Activated CD4-positive, alpha-beta memory T cell treated with anti-CD3 and anti-CD28 coated beads for 36 hours (primary cell): ENCODE measurements at places on chromosomes 4 and X.

DNA sequence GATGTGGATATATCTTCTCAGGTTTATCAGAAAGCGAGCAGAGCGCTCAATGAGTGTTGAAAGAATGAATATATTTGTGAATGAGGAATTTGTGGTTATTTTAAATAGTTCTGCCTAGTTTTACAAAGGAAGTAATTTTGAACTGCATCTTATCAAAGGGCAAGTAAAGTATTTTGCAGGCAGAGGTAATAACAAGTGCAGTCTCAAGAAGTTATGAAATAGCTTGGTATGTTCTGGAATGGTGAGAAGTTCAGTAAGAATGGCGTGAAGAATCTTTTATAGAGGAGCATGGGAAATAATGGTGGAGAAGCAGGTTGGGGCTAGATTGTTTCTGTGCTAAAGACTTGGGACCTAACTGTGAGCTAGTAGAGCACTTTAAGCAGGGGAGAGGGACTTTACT is 10.9 kb downstream of the TMA16 start:
- H3K4me3 ChIP-seq, result no peak overlapping the region
- peaks cover 23% of the 10 kb centered on the region for H3K36me3 ChIP-seq
- H3K27me3 ChIP-seq, result no peaks in the 10 kb centered on the region
- H3K27ac ChIP-seq, result no peak overlapping the region
- no peak for DNase-seq
- peaks cover 21% of the 10 kb centered on the region for H3K4me1 ChIP-seq

DNA sequence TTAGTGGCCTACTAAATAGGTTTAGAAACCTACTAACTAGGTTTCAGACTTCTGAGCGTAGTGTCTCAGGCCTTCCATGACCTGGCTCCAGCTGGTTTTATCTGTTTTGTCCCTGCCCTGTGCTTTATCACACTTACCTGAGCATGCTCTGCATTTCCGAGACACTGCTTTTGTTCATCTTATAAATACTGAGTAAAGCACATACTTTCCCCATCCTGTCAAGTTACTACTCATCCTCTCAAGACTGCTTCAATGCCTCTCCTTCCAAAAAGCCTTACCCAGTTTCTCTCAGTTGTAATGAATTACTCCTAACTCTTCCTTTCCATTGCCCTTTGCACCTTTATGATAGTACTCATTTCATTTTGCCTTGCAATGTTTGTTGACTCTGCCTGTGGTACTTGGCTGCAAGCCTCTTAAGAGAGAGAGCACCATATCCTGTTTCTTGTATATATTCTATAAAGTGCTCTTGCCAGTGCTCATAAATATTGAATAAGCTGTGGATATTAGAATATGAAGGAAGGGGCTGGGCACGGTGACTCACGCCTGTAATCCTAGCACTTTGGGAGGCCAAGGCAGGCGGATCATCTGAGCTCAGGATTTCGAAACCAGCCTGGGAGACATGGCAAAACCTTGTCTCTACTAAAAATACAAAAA is 34.4 kb downstream of the SLAIN2 start:
- peaks cover under 1% of the 10 kb centered on the region for H3K4me1 ChIP-seq
- peaks cover 5% of the 10 kb centered on the region for H3K36me3 ChIP-seq
- DNase-seq, result no peak
- H3K27me3 ChIP-seq, result no peaks in the 10 kb centered on the region

DNA sequence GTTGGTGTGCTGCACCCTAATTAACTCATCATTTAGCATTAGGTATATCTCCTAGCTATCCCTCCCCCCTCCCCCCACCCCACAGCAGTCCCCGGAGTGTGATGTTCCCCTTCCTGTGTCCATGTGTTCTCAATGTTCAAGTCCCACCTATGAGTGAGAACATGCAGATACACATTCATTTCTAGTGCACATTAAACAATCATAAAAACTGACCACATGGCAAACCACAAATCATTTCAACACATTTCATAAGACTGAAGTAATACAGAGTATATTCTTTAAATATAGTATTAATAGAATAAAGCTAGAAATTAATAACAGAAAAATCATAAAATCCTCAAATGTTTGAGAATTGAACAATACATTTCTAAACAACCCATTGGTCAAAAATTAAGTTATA is 34.1 kb downstream of the PRKG2 start:
- peaks cover 2% of the 10 kb centered on the region for H3K27me3 ChIP-seq
- no peak overlapping the region for H3K4me3 ChIP-seq
- H3K36me3 ChIP-seq, result no peaks in the 10 kb centered on the region
- H3K27ac ChIP-seq, result no peak overlapping the region
- no peak for DNase-seq

DNA sequence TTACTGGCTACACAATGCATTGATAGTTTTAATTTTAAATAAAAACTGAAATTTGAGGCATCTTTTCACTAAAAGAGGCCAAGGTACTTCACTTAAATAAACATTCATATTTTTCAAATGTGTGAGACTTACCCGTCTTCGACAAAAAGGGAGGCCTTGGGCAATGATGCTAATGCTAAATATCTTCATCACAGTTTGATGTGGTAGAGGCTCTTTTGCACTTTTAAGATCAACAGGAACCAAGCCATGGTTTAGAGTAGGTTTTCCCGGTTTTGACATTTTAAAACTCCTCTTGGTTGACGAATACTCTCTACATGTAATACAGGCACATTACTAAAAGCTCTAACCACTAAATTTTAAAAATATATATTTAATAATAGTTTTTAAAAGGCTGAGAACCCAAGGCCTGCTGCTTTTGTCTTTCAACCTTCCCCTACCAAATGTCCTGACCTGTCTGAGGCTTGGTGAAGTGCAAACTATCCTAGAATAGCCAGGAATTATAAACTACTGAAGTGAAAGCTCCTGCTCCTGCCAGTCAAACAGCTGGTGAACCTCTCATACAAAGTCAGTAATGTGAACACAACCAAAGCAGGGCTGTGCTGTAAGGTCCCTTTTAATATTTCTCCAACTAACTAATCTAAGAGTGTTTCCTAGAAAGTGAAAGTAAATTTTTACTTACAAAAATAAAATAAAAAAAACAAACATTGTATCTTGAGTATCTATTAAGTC is 153.7 kb downstream of the FBXW7 start:
- DNase-seq, result no peak
- no peaks in the 10 kb centered on the region for H3K36me3 ChIP-seq
- peaks cover 18% of the 10 kb centered on the region for H3K4me1 ChIP-seq
- peak overlapping the region; percentile 52 for H3K4me3 ChIP-seq
- peak overlapping the region; percentile 65 for H3K27ac ChIP-seq
- no peaks in the 10 kb centered on the region for H3K27me3 ChIP-seq

- H3K27ac ChIP-seq, result no peak overlapping the region
- no peaks in the 10 kb centered on the region for H3K36me3 ChIP-seq
Observed at GRCh38 chr4:100450449-100450848, 67.4 kb downstream of the EMCN start.

DNA sequence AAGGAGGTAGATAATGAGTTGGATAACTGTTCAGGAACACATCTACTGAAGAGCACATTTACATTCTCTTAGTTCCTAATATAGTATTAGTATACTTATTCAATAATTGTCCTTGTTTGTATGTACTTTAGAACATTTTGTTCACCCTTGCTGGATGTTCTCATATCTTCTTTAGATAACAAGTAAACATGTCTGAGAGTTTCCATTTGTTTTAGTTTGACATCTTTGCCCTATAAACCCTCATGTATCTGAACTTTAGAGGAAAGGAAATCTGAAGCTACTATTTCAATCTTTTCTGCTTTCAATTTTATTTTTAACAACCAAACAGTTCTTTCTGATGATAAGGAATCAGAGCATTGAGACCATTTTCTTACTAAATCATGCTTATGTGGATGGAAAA is 518.6 kb downstream of the RPA4 start:
- H3K4me1 ChIP-seq, result peaks cover 48% of the 10 kb centered on the region
- H3K27ac ChIP-seq, result peak overlapping the region; percentile 77
- H3K27me3 ChIP-seq, result no peaks in the 10 kb centered on the region
- H3K36me3 ChIP-seq, result no peaks in the 10 kb centered on the region
- H3K4me3 ChIP-seq, result no peak overlapping the region
- no peak for DNase-seq

- no peak for DNase-seq
- H3K27me3 ChIP-seq, result peaks cover 5% of the 10 kb centered on the region
- no peak overlapping the region for H3K4me3 ChIP-seq
- H3K36me3 ChIP-seq, result no peaks in the 10 kb centered on the region
- no peak overlapping the region for H3K27ac ChIP-seq
- no peaks in the 10 kb centered on the region for H3K4me1 ChIP-seq
Observed at GRCh38 chr4:71570492-71570891, 213.4 kb downstream of the GC start.

GRCh38 chr4:142404191-142404611 is 441.9 kb downstream of the INPP4B start:
- H3K4me1 ChIP-seq, result peaks cover 36% of the 10 kb centered on the region
- peak overlapping the region; percentile 92 for H3K4me3 ChIP-seq
- peak overlapping the region; percentile 97 for H3K27ac ChIP-seq

GRCh38 chrX:45351478-45351877 is 150.8 kb upstream of the DIPK2B start:
- H3K4me1 ChIP-seq, result no peaks in the 10 kb centered on the region
- H3K4me3 ChIP-seq, result no peak overlapping the region
- DNase-seq, result no peak
- H3K27me3 ChIP-seq, result peaks cover 3% of the 10 kb centered on the region
- H3K27ac ChIP-seq, result no peak overlapping the region
- no peaks in the 10 kb centered on the region for H3K36me3 ChIP-seq

- H3K27me3 ChIP-seq, result no peaks in the 10 kb centered on the region
- no peak overlapping the region for H3K4me3 ChIP-seq
- no peak for DNase-seq
- H3K27ac ChIP-seq, result no peak overlapping the region
- peaks cover 5% of the 10 kb centered on the region for H3K4me1 ChIP-seq
Observed at GRCh38 chr4:2911868-2912267, 51.3 kb downstream of the NOP14 start.

- no peaks in the 10 kb centered on the region for H3K36me3 ChIP-seq
- H3K4me1 ChIP-seq, result no peaks in the 10 kb centered on the region
- H3K4me3 ChIP-seq, result no peak overlapping the region
- H3K27me3 ChIP-seq, result no peaks in the 10 kb centered on the region
- H3K27ac ChIP-seq, result no peak overlapping the region
Observed at GRCh38 chr4:125705681-125706080, 390.9 kb downstream of the FAT4 start.

DNA sequence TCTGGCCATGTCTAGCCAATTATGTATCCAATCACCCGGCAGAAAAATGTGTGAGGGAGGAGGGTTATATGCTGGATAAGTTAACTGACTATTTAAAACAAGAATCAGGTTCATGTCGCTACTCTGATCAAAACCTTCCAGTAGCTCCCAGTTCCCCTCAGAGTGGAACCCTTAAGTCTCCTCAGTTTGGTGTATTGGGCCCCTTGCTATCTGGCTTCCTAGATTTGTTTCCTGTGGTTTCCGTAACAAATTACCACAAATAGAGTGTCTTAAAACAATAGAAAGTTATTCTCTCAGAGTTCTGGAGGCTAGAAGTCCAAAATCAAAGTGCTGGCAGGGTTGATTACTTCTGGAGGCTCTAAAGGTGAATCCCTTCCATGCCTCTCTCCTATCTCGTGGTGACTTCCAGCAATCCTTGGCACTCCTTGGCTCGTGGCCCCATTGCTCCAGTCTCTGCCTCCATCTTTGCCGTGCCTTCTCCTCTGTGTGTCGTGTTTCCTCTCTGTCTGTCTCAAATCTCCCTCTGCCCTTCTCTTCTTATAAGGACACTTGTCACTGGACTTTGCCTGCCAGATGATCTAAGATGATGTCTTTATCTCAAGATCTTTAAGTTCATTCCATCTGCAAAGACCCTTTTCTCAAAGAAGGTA is 10.5 kb upstream of the ENPP6 start:
- peaks cover 16% of the 10 kb centered on the region for H3K4me1 ChIP-seq
- H3K4me3 ChIP-seq, result no peak overlapping the region
- DNase-seq, result no peak
- H3K27me3 ChIP-seq, result no peaks in the 10 kb centered on the region
- no peaks in the 10 kb centered on the region for H3K36me3 ChIP-seq
- H3K27ac ChIP-seq, result no peak overlapping the region

GRCh38 chr4:25190407-25190806 is 30.2 kb upstream of the SEPSECS start:
- DNase-seq, result no peak
- H3K4me1 ChIP-seq, result no peaks in the 10 kb centered on the region
- H3K36me3 ChIP-seq, result no peaks in the 10 kb centered on the region
- no peak overlapping the region for H3K4me3 ChIP-seq
- no peak overlapping the region for H3K27ac ChIP-seq

- H3K27me3 ChIP-seq, result no peaks in the 10 kb centered on the region
- no peak for DNase-seq
- no peaks in the 10 kb centered on the region for H3K36me3 ChIP-seq
- no peaks in the 10 kb centered on the region for H3K4me1 ChIP-seq
Observed at GRCh38 chr4:149574971-149575370, 240.7 kb downstream of the IQCM start.

DNA sequence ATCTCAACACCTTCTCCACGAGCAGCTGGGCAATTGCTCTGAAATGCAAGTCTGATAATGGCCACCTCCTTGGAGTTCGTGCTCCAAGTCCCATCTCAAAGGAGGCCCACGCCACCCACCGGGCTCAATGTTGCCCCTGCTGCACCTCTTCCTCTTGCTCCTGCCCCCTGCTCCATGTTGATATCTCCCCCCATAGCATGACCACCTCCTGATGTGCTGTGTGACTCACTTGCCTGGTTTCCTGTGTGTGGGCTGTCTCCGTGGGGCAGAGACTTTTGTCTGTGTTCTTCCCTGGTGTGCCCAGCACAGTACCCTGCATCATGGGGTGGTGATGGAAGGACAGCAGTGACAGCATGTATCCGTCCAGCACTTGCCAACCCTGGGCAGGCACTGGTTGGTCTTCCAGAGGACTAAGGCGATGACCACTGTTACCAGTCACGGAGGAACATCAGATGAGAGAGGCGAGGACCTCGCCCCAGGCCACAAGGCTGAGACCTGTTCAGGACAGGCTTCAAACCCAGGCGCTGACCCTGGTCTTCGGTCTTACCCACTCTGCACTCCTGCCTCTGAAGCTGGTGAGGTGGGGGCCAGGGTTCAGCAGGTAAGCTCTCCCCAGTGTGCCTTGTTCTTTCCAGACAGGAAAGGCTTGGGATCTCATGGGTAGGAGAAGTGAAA is 104.6 kb upstream of the LRPAP1 start:
- H3K4me3 ChIP-seq, result no peak overlapping the region
- peaks cover 2% of the 10 kb centered on the region for H3K27me3 ChIP-seq
- H3K4me1 ChIP-seq, result no peaks in the 10 kb centered on the region
- no peak for DNase-seq
- no peak overlapping the region for H3K27ac ChIP-seq

DNA sequence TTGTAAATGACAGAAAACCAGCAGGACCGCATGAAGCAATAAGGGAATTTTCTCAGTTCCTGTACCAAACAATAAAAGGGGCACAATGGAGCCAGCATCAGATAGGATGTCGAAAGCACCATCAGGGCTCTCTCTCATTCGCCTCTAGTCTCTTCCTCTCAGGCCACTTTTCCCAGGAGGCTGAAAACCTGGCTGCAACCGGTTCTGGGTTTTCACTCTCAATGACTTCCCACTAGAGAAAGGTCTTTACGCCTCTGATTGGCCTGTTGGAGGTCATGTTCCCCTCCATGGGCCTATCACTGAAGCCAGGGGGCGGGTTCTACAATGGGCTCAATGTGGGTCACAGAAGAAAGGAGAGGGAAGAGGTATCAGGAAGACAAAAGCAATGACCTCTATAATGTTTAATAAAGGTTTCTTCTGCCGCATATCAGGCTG is 29.3 kb downstream of the ZNF827 start:
- H3K27ac ChIP-seq, result no peak overlapping the region
- no peaks in the 10 kb centered on the region for H3K27me3 ChIP-seq
- no peak overlapping the region for H3K4me3 ChIP-seq
- peaks cover 3% of the 10 kb centered on the region for H3K36me3 ChIP-seq
